Trophoblast cell (in vitro differentiated cells and primary cell): ENCODE measurements at places on chromosomes 5 and 9.

DNA sequence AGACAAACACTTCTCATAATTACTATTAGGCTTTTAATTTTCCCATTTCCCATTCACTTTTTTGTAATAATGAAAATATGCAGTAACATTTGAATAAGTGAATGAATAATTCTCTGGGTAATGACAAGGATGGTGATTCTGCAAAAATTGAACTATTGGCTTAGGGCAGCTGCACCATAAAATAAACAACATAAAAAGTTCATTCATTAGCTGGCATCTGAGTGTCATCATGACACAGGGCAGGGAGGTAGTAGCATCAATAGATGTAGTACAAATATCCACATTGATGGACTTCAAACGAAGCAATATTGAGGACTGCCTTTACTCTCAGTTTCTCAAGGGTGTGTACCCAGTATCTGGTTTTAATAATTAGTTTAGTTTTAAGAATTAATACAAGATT, 4.9 kb downstream of the MEGF10 start:
- no peak for DNase-seq
- H3K4me1 ChIP-seq: peaks cover 3% of the 10 kb centered on the region
- no peak overlapping the region for H3K27ac ChIP-seq
- no peaks in the 10 kb centered on the region for H3K36me3 ChIP-seq
- peaks cover 8% of the 10 kb centered on the region for H3K27me3 ChIP-seq
- H3K4me3 ChIP-seq: no peak overlapping the region

- no peak overlapping the region for H3K27ac ChIP-seq
- H3K4me1 ChIP-seq: no peaks in the 10 kb centered on the region
- H3K27me3 ChIP-seq: no peaks in the 10 kb centered on the region
- no peak overlapping the region for H3K4me3 ChIP-seq
Measured at GRCh38 chr9:99336005-99336404, 113.9 kb downstream of the SEC61B start.

- no peak overlapping the region for H3K27ac ChIP-seq
- peak; percentile 15 for DNase-seq
- no peaks in the 10 kb centered on the region for H3K36me3 ChIP-seq
Measured at GRCh38 chr5:106454651-106455415, 1215.9 kb downstream of the EFNA5 start.

DNA sequence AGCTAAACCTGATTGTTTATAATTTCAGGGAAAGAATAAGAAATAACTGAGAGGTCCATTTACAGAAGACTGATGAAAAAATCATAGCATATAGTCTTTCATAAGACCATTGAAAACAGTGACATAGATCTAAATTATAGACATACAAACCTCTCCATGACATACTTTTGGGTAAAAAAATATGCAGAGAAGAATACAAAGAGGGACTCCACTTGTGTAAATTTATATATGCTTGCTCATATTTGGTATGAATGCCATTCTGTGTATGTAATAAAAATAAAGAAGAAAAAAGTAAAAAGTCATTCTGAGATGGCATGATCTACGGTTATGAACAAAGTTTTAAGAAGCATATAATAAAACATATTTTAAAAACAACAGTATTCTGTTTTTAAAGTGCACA, 310.7 kb downstream of the ASTN2 start:
- H3K36me3 ChIP-seq: no peaks in the 10 kb centered on the region
- DNase-seq: no peak
- no peak overlapping the region for H3K4me3 ChIP-seq
- H3K27me3 ChIP-seq: no peaks in the 10 kb centered on the region

DNA sequence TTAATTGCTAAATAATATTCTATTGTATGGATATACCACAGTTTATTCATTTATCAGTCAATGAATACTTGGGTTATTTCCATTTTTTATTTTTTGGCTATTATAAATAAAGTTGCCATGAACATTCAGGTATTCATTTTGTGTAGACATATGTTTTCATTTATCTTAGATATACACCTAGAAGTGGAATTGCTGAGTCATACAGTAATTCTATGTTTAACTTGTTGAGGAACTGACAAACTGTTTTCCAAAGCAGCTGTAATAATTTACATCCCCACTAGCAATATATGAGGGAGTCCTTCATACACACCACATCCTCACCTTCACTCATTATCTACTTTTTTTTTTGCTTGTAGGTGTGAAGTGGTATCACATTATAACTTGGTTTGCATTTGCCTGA, 123.6 kb downstream of the FBN2 start:
- H3K36me3 ChIP-seq: peaks cover 4% of the 10 kb centered on the region
- no peaks in the 10 kb centered on the region for H3K4me1 ChIP-seq
- H3K27ac ChIP-seq: no peak overlapping the region
- no peak overlapping the region for H3K4me3 ChIP-seq
- no peak for DNase-seq
- H3K27me3 ChIP-seq: no peaks in the 10 kb centered on the region

DNA sequence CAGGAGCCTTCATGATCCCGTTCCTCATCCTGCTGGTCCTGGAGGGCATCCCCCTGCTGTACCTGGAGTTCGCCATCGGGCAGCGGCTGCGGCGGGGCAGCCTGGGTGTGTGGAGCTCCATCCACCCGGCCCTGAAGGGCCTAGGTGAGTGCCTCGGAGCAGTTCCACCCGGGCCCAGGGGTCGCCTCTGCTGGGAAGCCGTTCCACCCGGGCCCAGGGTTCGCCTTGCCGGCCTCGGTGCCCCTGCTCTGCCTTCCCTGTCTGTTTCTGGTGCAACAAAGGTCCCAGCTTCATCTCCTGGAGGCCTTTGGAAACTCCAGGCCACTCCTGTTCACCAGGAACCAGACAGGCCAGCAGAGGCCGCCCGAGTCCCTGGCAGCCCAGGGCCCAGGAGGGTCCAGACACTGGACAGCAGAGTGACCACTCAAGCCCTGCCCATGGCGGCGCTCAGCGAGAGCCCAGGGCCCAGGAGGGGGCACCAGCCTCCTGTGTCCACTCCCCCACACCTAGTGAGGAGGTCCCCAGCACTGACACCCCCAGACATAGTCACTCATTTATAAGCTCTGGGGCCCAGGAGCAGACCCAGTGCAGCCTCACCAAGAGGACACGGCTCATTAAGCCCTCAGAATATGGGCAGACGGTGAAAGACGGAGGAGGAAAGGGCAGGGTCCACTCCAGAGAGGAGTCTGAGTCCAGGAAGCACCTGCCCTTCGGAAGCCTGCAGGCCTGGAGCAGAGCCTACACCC, 7.5 kb downstream of the SLC6A19 start:
- no peaks in the 10 kb centered on the region for H3K4me1 ChIP-seq
- H3K36me3 ChIP-seq: no peaks in the 10 kb centered on the region
- no peak overlapping the region for H3K4me3 ChIP-seq
- H3K27ac ChIP-seq: no peak overlapping the region
- DNase-seq: peak; percentile 13

- DNase-seq: no peak
- H3K4me3 ChIP-seq: no peak overlapping the region
- no peak overlapping the region for H3K27ac ChIP-seq
- no peaks in the 10 kb centered on the region for H3K36me3 ChIP-seq
Measured at GRCh38 chr5:54002779-54003178, 307.6 kb downstream of the ARL15 start.

GRCh38 chr5:139051392-139051791, 146.8 kb downstream of the SIL1 start:
- no peaks in the 10 kb centered on the region for H3K27me3 ChIP-seq
- H3K4me3 ChIP-seq: no peak overlapping the region
- H3K27ac ChIP-seq: no peak overlapping the region
- H3K4me1 ChIP-seq: no peaks in the 10 kb centered on the region
- no peak for DNase-seq

DNA sequence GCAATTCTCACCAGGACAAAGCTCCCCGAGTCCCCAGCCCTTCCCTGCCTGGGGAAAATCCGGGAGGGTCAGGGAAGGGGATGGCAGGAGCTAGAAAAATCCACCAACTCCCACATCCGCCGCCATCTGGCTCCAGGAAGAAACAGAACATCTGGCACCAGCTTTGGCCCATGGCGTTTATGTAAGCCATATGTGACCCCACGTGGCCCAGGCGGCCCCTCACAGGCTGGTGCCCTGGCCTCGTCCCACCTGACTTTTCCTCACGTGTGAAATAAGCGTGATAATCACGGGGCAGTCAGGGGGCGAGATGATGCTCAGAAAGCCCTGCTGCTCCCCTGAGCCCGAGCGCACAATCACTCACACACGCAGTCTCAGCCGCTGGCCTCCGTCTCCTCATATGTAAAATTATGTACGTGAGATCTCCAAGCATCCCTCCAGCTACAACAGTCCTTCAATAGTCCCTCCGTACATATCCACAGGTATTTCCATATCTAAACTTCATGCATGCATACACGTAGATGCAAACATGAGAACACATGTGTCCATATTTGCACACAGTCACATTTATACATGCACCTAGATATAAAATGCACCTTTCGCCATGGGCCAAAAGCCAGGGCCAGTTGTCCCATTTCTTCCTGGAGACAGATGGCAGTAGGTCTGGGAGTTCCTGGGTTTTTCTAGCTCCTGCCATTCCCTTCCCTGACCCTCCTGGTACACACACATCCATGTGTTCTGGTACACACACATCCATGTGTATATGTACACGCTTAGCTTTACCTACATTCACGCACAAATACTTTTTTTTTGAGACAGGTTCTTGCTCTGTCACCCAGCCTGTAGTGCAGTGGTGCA, 28.9 kb downstream of the PLPP7 start:
- H3K36me3 ChIP-seq: no peaks in the 10 kb centered on the region
- no peaks in the 10 kb centered on the region for H3K27me3 ChIP-seq
- H3K27ac ChIP-seq: no peak overlapping the region
- no peak overlapping the region for H3K4me3 ChIP-seq

- no peaks in the 10 kb centered on the region for H3K4me1 ChIP-seq
- no peak overlapping the region for H3K4me3 ChIP-seq
- no peaks in the 10 kb centered on the region for H3K36me3 ChIP-seq
- DNase-seq: no peak
- no peaks in the 10 kb centered on the region for H3K27me3 ChIP-seq
Measured at GRCh38 chr5:7094626-7095025, 301.3 kb upstream of the ADCY2 start.

- no peak for DNase-seq
- no peak overlapping the region for H3K4me3 ChIP-seq
- no peaks in the 10 kb centered on the region for H3K27me3 ChIP-seq
- H3K27ac ChIP-seq: no peak overlapping the region
Measured at GRCh38 chr5:11658376-11658775, 245.9 kb downstream of the CTNND2 start.

DNA sequence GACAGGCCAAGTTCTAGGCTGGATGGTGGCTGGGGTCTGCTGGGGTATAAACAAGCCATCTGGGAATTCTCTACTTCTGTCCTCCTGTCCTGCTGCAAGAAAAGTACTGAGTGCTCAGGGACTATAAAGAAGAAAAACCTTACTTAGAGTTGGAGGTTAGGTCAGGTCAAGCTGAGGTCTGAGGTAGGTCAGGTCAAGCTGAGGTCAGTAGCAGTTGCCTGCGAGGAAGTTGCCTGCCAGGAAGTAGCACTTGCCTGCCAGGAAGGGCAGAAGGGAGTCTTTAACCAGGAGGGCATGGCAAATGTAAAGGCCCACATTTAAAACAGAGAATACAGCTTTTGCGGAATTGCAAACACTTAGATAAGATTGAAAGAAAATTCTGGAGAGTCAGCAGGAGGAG, 51.3 kb upstream of the PRLR start:
- no peaks in the 10 kb centered on the region for H3K36me3 ChIP-seq
- DNase-seq: no peak
- H3K4me1 ChIP-seq: no peaks in the 10 kb centered on the region
- no peaks in the 10 kb centered on the region for H3K27me3 ChIP-seq

DNA sequence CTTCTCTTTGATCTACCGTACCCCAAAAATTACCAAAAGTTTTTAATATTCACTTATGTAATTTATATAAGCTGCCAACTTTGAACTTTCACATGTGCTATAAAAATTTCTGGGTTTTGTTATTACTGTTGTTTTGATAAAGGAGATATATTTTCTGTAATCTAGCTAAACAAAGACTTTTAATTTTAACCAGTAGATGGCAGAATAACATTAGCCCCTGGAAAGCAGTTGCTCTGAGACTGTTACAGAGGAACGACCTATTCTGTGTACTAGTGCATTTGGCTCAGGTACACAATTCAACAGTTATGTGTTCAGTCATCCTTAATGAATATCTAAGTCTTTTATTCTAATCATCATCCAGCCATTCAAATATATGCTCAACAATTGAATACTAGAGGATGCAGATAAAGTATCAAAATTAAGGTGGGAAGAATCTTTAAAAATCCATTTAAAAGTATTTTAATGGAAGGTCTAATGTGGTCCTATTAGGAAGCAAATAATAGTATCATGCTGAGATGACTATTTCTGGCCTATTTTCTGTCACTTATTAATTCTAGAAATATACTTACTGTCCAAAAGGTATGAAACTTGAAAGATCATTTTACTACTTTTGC, 8.6 kb downstream of the KLHL9 start:
- DNase-seq: no peak
- no peaks in the 10 kb centered on the region for H3K27me3 ChIP-seq
- no peak overlapping the region for H3K27ac ChIP-seq
- H3K4me1 ChIP-seq: no peaks in the 10 kb centered on the region
- no peaks in the 10 kb centered on the region for H3K36me3 ChIP-seq

DNA sequence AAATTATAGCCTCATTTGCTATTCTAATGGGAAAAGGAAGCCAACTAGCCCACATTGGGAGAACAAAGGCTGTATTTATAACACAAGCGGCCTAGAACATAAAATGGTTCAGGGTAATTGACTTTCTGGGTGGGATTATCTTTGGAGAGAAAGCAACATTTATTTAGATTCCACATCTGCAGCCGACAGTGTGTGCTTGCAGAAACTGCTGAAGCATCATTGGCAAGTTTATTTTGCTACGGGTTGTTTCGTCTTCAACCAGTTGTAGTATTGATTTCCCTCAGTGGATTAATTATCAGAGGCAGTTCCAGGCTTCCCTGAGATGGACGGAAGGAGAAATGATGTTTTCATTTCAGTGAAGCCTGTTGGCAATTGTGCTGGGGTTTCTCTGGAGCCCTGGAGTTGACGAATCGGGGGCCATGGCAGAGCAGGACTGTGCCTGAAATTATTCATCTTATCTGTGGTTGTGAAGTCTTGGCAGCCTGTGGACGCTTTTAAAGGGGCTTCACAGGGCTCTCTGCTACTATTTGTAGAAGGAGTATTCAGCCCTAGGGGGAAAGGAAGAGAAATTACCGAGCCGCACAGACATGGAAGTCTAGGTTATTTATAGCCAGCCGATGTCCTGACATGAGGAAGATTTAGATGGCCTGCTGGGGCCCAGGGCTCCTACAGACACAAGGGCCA, 290.6 kb upstream of the IRX4 start:
- no peak for DNase-seq
- no peaks in the 10 kb centered on the region for H3K36me3 ChIP-seq
- no peak overlapping the region for H3K27ac ChIP-seq
- H3K4me1 ChIP-seq: no peaks in the 10 kb centered on the region
- H3K27me3 ChIP-seq: no peaks in the 10 kb centered on the region

GRCh38 chr5:159208514-159209437, 577 bp downstream of the RNF145 start:
- H3K36me3 ChIP-seq: no peaks in the 10 kb centered on the region
- peaks cover 2% of the 10 kb centered on the region for H3K4me1 ChIP-seq
- peak; percentile 3 for DNase-seq
- H3K27ac ChIP-seq: peak overlapping the region; percentile 75
- H3K27me3 ChIP-seq: no peaks in the 10 kb centered on the region
